ENCODE measurements at places on chromosomes 1 and 21.
A peak's percentile ranks its signal among the peaks of the same experiment; 100 is the strongest.

GRCh38 chr1:213131851-213132655, 81.0 kb downstream of the RPS6KC1 start:
- no peak for DNase-seq

DNA sequence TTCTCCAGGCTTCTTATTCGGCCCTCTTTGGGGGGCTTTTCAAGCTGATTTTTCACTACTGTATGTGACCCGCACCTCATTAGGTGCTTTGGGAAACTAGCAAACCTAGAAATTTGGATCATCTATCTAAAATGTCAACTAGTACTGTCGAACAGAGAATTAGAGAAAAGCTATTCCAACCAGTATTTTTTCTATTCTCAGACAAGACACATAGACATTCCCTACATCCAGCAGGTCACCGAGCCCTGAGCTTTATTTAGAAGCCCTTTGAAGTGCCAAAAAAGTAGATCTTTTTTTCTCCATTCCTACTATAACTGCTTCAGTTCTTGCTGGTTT, 310 bp upstream of the SSR2 start:
- DNase-seq: no peak

DNA sequence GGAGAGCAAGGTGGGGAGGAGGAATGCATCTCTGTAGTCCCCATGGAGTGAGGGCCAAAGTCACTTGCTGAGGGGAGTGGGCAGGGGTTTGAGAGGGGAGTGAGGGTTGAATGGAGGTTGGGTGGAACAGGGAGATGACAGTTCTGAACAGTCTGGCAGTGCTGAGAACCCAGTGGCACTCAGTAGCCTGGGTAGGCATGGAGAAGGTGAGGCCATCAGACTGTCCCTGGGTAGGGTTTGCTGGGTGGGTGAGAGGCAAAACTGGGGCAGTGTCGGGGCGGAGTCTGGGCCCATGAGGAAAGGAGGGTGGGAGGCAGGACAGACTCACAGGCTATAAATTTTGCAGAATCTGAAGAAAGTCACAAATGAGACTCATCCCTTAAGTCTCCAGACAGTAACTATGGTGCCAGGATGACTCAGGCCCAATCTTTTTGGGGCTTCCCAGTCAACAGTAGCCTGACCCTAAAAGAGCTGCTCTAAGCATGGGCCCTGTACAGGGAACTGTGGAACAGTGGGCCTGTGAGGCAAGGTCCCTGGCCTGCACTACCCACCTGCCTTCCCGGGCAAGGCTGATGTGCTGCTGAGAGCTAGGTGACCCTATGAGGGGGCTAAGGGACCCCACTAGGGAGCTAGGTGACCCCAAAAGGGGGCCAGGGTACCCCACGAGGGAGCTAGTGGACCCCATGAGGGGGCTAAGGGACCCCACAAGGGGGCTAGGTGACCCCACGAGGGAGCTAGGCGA, 51.0 kb upstream of the DMRTB1 start:
- no peak for DNase-seq

DNA sequence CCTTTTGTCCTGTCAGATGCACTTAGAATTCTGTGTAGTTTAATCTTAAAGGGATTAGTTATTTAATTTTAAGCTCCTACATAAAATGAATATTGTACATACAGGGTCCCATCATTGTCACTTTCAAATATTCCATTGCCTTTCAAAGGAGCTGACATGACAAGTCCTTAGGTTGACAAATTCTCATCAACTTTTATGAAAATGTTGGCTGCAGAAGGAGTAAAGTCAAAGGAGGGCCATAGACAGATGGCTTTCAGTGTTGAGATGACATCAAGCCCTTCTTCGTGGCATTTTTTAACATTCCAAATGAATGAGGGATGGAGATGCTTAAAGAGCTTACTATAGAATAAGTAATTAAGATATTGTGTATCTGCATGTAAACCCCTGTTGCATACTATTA, 15.4 kb downstream of the NFIA start:
- no peak for DNase-seq

- no peak for DNase-seq
Observed at GRCh38 chr21:14846621-14847020, 218.2 kb downstream of the NRIP1 start.

DNA sequence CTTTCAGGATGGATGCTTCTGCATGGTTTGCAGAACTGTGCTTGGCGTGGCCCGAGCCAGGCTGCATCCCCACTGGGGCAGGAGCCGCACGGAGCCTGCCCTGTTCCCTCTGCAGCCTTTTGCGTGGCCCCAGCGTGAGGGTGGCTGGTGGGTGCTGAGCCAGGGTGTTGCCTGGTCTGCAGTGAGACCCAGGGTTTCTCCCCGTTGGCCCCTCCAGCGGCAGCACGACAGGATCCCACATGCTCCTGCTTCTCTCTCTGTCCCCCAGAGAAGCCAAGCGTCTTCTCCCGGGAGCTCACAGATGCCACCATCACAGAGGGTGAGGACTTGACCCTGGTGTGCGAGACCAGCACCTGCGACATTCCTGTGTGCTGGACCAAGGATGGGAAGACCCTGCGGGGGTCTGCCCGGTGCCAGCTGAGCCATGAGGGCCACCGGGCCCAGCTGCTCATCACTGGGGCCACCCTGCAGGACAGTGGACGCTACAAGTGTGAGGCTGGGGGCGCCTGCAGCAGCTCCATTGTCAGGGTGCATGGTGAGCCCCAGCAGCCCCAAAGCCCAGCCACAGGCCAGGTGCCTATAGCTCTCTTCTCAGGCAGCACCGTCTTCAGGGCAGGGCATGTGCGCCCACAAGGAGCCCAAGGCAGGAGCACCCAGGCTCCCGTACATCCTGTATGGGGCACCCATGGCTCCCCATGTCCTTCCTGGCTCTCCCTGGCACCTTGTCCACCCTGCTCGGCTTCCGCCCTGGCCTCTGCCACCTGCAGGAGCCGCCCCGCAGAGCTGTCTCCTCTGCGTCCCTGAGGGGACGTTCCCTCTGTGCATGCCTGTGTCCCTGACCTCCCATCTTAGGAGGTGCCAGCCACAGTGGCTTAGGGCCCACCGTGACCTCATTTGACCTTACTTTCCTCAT, 78.9 kb downstream of the OBSCN start:
- peak; percentile 54 for DNase-seq

DNA sequence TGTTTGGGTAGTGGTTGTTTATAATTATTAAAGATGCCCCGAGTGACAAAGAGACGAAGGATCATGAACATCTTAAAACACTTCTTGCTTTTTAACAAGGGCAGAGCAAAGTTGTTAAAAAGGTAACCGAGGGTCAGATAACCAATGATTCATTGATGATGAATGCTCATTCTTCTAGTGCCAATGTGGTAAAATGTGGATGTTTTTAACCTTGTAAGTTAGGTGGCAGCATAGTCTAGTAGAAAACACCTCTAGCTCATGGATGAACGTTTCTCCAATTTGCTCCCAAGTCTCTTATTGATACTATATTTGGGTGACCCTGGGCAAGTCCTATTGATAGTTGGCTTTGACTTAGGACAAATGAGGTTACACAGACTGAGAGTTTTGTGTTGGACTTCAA, 167.9 kb downstream of the KIF26B start:
- no peak for DNase-seq

GRCh38 chr1:116474921-116475849, 95.6 kb downstream of the CD58 start:
- DNase-seq: no peak

GRCh38 chr1:154567386-154568156, at the start of gene CHRNB2:
TSS of gene CHRNB2 (plus strand) at chr1:154567778. CDS start at chr1:154568045, 267 bp downstream.
- peak; percentile 99 for DNase-seq

GRCh38 chr1:213600879-213601278, 386.9 kb upstream of the PROX1 start:
- DNase-seq: no peak

- DNase-seq: no peak
Observed at GRCh38 chr21:27047283-27047657, 80.4 kb upstream of the ADAMTS5 start.

- DNase-seq: no peak
Observed at GRCh38 chr1:173266841-173267240, 59.7 kb upstream of the TNFSF4 start.

GRCh38 chr1:110756506-110756905, 81.8 kb upstream of the KCNA3 start:
- no peak for DNase-seq

DNA sequence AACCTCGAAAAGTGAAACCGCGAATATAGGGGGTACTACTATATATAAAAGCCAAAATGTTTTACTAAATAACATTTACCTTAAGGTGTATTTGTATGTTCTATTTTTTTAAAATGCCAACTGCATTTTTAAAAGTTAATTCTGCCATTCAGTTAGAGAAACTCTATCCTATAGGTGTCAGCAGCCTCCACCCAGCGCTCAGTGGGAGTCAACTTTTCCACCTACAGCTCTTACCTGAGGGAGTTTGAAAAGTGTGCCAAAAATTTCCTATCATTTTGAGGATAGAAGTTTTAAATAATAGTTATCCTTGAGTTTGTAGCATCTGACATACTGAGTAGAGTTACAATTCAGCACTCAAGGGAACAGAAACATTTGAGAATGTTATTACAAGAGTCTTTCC, 6.1 kb upstream of the HP1BP3 start:
- no peak for DNase-seq

DNA sequence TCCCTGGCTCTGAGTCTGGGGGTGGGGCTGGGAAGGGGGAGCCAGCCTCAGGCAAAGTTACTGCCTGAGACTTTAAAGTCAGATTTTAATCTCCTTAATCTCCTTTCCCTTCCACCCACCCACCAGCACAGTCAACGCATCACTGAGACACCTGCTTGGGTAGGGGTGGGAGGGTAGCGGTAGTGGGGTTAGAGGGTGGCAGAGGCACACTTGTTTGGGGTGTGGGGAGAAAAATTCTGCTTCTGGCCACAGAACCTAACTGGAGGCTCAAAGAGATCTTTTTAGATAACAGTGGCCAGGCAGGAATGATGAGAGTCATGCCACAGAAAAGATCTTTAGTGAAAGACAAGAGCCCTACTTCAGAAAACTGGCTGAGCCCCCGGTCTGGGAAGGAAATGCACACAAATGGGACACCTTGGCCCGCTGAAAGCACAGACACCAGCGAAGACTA, 44.1 kb downstream of the CD247 start:
- no peak for DNase-seq
